ENCODE measurements at places on chromosomes 12 and 14. TPM values are rescaled to one million over a fixed set of nuclear protein-coding genes. Genes with fewer than 3 reads are reported as not detected.

DNA sequence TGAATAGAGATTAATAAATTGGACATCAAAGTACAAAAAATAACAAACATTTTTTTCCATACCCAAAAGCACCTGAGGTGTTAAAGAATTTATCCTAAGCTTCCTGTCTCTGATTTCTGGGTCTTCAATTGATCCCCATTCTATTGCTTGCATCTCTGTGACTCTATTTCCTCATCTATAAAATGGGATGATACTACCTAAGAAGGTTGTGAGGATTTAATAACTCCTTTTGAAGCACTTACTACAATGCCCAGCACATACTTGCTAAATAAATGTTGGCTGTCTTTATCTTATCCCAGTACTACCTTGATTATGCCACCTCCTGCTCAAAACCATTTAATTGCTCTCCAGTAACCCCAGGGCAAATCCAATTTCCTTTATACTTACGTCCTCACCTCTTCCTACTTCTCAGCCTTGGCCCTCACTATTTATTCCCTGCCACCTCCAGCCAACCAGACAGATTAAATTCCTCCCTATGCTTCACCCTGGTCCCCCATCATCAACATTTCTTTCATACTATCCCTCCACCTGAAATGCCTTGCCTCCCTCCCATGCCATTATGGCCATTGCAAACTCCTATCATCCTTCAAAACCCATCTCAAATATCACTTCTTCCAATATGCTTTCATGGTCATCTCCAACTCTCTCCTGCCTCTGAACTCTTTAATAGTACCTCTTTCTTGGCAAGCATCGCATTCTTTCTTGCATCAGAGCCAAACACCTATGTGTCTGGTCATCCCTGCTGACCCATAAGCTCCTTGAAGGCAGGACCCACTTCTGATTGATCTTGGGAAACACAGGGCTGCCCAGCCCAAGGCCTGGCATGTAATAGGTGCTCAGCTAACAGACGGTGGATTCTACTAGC is 7.9 kb upstream of the ASIC1 start:
- no peak overlapping the region for H3K27ac ChIP-seq
- H3K4me1 ChIP-seq = no peaks in the 10 kb centered on the region
- no peaks in the 10 kb centered on the region for H3K36me3 ChIP-seq

- no peak overlapping the region for H3K4me3 ChIP-seq
- no peaks in the 10 kb centered on the region for H3K4me1 ChIP-seq
- no peaks in the 10 kb centered on the region for H3K27me3 ChIP-seq
Observed at GRCh38 chr12:22284871-22285270, 49.6 kb downstream of the ST8SIA1 start.

GRCh38 chr14:87705439-87705896 is 287.5 kb downstream of the GALC start:
- H3K27ac ChIP-seq = no peak overlapping the region
- no peak for DNase-seq
- no peak overlapping the region for H3K4me3 ChIP-seq
- H3K4me1 ChIP-seq = no peaks in the 10 kb centered on the region

DNA sequence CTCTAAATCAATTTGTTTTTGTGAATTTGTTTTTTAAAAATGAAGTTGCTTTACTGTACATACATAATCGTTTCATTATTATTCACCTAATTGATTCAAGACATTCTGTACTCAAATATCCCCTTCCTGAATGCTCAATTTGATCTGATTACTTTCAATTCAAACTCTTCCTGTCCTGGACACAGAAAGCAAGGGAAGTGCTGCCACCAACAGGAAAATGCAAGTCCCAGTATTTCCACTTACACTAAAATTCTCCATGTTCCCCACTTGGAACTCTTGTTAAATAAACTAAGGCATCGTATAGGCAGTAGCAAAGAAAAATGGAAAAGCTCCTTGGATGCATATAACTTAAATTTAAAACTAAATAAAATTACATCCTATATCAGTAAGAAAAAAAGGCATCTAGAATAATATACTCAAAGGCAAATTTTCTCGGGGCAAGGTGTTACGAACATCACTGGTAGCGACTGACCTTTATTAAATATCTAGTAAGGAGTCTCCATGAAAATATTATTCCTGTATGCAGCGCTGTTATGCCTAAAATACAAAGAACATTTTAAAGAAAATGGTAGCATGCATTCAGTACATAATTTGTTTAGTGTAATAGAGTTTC is 72.0 kb upstream of the DBX2 start:
- no peaks in the 10 kb centered on the region for H3K27me3 ChIP-seq
- H3K36me3 ChIP-seq = no peaks in the 10 kb centered on the region
- H3K27ac ChIP-seq = no peak overlapping the region
- peaks cover 9% of the 10 kb centered on the region for H3K4me1 ChIP-seq
- DNase-seq = no peak
- H3K4me3 ChIP-seq = no peak overlapping the region

DNA sequence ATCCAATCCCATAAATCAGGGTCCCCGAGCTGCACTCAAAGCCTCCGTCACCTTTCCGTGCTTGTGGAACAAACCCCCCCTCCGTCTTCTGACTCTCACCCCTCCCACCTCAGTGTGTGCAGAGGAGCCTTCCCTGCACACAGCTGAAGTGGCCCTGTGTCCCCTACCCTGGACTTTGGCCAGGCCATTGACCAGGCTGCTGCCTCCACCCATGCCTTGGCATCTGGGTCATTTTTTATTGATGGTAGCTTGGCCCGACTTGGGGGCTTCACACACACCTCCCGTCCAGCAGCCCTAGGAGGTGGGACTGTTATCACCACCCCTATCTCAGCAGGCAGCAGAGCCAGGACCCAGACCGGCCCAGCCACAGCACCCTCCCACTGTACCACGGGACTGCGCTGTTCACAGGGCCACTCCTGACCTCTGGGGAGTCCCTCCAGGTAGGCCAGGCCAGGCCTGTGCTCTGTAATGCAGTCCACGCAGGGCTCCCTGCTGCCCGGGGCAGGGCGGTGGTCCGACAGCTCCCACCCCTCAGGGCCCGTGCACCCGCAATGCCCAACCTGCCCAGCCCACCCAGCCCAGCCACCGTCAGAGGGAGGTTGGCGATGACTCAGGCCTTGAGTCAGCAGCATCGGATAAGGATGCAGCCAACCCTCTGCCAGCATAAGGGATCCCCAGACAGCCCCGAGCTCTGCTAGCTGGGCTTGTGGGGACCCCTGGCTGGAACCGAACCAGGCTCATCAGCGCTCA is 9.2 kb upstream of the INF2 start:
- DNase-seq = peak; percentile 55
- no peaks in the 10 kb centered on the region for H3K36me3 ChIP-seq
- H3K4me1 ChIP-seq = peaks cover 39% of the 10 kb centered on the region
- H3K27ac ChIP-seq = peak overlapping the region; percentile 69

GRCh38 chr12:106045251-106045674 is 93.5 kb downstream of the NUAK1 start:
- H3K4me3 ChIP-seq = no peak overlapping the region
- H3K27me3 ChIP-seq = no peaks in the 10 kb centered on the region
- no peak for DNase-seq
- no peaks in the 10 kb centered on the region for H3K4me1 ChIP-seq
- H3K36me3 ChIP-seq = no peaks in the 10 kb centered on the region

Gene SLCO1B3
- total RNA-seq = not detected
